NCI-H1417 treated with DMSO at 0.1 percent for 48 hours (cell line): ENCODE measurements at places on chromosomes 1 and 21.

DNA sequence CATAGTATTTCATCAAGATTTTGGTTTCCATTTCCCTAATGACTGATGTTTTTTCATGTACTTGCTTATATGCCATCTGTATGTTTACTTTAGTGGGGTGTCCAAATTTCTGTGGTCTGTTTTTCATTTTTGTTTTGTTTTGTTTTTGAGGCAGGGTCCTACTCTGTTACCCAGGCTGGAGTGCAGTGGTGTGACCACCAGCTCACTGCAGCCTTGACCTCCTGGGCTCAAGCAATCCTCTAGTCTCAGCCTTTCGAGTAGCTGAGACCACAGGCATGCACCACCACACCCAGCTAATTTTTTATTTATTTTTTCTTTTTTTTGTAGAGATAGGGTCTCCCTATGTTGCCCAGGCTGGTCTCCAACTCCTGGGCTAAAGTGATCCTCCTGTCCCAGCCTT is 378.0 kb upstream of the VAMP3 start:
- no peak for DNase-seq

GRCh38 chr21:37436174-37436573 is 69.6 kb downstream of the DYRK1A start:
- DNase-seq, result no peak

DNA sequence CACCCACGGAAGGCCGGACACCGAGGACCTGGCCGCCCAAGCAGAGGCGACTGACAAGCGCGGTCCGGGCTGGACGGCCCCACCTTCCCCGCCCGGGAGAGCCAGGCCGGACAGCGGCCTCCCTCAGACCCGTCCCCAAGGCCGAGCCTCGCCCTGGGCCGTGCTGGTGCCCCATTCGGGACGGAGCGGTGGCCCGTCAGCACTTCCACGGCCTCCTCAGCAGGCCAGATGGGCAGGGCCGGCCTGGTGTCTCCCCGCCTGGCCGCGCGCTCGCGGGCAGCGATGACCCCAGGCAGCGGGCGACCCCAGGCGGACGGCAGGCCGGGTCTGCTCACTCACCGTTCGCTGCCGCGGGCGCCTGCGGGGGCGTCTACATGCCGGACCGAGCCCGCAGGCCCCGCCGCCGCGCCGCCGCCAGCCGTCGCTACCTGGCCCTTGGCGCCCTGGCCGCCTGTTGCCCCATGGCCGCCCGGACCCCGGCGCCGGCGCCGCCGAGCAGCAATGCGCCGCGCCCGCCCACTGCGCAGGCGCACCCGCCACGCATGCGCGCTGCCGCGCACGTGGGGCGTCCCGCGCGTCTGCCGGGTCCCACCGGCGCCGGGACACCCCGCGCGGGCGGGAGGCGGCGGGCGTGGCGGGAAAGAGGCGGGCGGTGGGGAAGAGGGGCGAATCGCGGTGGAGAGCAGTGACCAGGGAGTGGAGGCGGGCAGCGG is at the start of gene NADK:
Gene NADK, minus strand, starts transcription at position 521 of the 713 bp plus-strand sequence. CDS start 13,064 bp downstream, outside the sequence.
- no peak for DNase-seq

DNA sequence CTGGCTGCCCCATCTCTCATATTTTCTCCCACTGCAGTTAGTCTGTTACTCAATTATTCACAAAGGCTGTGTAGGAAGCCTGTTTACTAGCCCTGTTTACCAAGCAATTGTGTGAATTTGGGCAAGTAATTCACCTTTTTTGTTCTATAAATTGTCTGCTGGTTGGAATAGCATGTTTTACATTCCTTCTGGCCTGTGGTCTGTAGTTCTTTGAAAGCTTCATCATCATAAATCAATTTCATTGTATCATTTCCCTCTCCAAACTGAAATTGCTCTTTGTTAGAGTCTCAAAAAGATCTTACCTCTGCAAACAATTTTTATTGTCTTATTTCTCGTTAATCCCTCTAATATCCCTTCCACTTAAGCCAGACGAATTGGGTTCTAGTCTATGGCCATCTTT is 1059.5 kb upstream of the ADGRL4 start:
- DNase-seq, result peak; percentile 71

DNA sequence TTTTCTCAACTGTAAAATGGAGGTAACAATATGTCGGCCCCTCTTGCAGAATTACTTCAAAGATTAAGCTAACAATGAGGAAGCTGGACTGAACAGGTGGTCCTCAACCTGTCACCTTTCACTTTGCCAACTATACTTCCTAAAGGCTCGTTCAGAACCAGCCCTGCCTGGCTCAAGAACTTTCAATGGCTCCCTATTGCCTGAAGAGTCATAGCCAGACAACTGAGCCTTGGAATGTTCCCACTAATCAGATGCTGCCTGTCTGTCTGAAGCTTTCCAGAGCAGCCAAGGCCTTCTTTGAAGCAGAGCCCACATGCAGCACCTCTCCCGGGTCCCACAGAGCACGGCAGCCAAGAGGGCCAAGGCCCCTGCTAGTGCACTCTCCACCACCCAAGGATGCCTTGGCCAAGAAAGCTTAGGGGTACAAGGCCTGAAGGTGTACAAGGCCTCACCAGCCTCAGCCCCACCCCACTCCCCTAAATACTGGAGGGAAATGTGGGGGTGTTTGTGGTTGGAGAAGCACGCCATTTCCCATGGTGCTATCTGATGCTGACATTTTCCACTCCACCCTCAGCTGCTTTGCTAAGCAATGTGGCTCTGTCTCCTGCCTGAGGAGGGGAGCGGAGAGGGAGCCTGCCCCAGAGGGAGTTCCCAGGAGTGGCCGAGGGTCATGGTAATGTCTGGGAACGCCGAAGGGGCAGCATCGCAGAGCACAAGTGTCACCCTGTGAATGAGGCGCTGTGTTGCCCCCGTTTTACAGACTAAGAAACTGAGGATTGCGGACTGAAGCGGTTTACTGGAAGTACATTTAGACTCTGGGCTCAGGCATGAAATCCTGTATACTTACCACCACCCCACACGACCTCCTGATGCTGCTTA is 8.2 kb upstream of the LAPTM5 start:
- no peak for DNase-seq

DNA sequence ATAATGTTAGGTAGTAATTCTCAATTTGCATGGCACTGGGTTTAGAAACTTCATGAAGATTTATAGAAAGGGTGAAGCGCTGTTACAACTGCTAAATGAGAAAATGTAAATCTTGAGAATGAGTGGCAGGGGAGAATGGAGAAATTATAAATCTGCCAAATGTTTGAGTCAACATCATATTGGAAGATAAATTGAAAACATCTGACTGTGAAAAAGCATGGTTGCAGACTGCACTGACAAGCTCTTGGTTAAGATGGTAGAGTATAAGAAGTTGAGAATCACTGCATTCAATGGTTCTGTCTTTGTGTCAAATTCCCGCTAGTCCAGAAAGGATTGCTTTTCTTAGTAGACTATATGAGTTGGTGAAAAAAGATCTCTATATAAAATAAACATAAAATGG is 113.3 kb upstream of the DUSP10 start:
- DNase-seq, result no peak

DNA sequence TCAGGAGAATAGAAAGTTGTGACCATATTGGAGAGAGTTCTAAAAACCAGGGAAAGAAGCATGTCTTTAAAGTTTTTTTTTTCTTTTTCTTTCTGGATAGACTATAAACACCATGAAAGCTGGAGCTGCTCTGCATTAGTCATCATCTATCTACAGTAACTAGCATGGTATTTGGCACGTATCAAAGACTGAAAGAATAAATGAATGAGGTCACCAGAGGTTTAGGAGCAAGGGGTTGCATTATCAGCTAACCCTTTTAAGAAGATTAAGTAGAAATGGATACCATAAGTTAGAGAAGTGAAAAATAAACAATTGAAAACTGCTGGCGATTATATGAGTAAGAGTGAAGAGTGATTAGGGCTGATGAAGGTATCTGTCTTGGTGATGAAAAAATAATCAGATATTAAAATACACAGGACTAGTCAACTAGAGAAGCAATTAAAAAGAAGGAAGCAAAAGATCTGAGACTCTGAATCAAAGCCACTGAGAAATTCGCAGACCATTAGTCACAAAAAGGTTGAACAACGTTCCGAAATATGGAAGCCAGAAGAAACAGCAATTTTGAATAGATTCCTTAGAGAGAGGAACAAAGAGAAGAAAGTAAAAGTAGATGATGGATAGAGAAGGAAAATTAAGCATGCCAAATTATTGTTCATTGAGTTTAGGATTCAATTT is 536.4 kb downstream of the DPYD start:
- no peak for DNase-seq

DNA sequence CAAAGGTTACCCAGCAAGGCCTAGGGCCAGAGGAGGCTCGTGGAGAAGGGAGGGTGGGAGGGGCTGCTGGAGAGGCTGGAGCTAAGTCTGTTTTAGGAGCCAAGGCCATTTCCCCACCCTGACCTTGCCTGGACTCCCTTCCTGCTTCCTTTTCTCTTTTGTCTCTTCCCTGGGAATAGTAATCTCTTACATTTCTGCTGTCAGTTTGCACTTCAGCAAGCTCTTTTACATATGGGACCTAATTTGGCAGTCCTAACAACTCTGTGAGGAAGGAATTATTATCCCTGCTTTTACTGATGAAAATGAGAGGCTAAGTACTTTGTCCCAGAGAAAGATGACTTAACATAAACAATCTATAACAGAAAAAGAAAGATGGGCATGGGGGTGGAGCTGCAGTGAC is 13.8 kb downstream of the OPTC start:
- no peak for DNase-seq

DNA sequence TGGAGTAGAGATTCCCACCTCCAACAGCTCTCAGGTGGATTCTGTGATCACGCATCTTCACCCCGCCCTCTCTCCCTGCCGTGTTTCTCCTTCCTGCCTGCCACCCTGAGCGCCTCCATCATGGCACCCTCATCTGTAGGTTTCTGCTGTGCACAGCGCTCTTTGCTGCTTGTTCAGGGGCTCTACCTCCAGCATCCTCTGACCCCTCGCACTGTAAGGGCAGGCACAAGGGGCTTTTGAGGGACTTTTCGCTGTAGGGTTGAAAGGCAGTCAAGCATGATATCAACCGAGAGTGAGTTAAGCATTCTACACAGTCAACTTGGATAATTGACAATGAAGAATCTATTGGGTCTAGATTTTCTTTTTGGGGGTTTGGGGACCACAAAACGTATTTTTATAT is 99.1 kb upstream of the GREM2 start:
- DNase-seq, result no peak

DNA sequence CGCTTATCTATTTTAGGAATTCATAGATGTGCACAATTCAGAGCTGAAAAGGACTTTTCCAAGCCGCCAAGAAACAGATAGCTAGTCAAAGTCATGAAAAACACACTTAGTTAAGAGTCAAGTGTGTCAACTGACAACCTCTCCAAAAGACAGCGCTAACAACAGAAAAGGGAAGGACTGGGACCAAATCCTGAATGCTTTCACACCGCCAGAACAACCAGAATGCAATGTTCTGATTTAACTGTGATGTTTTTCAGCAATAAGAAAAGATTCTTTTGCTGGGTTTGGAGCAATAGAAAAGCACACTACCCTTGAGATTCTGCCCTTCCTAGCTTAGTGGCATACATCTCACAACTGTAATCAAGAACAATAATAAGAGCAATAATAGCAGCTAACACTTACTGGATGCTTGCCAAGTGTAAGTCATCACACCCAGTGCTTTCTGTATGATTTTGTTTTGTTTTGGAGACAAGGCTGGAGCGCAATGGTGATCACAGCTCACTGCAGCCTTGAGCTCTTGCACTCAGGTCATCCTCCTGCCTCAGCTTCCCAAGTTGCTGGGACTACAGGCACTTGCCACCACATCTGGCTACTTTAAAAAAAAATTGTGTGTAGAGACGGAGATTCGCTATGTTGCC is 33.9 kb upstream of the SDC3 start:
- DNase-seq, result no peak

GRCh38 chr1:191905781-191906180 is 252.5 kb upstream of the RGS18 start:
- DNase-seq, result no peak

- no peak for DNase-seq
These were observed 26.8 kb upstream of the LRIF1 start for GRCh38 chr1:110990541-110990940.

DNA sequence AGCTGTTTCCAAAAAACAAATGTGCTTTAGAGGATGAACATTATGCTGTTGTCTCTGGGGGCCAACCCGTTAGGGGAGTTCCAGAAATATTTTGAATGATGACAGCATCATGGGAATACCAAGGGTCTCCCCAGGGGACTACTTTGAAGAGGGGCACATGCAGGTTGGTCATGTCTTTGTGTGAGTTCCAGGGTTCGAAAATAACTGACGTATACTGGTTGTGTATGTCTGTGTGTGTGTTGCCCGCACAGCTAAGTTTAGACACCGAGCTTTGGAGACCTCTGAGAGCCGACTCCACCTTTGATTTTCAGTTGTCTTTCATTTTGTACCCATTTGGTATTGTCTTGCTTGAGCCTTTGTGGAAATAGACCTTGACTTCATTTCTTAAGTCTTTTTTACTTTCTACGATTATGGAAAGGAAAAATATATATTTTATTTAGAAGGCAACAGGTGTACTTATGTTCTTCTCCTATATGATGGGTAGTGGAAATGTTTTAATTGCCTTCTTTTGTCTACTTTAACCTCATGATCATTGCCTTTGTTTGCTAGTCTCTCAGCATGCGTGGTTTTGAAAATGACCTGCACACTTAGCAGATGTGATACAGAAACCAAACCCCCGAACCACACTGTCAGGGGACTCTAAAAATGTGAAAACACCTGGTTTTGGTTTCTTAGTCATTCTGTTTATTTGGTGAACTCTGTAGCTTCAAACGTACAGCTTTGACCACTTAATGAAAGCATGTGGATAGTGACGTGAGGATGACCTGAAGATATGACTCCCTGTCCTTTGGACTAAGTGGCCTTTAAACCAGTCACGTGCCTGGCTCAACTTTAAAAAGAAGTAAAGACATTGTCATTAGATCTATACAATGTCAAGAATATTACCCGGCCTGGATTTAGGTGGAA is 56.5 kb downstream of the GALNT2 start:
- DNase-seq, result no peak

- no peak for DNase-seq
These were observed 6.2 kb downstream of the AKIRIN1 start for GRCh38 chr1:38997034-38997900.

DNA sequence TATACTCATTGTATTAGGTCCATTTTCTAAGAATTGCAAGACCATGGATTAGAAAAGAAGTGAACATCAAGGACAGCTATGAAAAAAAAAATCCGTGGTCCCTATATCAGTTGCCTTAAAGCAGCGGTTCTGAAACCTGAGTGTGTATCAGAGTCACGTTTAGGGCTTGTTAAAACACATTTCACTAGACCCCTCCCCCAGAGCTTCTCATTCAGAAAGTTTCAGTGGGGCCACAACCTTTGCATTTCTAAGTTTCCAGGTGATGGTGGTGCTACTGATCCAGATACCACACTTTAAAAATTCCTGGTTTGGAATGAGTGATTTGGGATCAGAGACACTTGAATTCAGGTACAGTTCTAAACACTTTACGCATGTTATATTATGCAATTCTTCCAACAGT is 96.1 kb upstream of the PRMT6 start:
- no peak for DNase-seq

DNA sequence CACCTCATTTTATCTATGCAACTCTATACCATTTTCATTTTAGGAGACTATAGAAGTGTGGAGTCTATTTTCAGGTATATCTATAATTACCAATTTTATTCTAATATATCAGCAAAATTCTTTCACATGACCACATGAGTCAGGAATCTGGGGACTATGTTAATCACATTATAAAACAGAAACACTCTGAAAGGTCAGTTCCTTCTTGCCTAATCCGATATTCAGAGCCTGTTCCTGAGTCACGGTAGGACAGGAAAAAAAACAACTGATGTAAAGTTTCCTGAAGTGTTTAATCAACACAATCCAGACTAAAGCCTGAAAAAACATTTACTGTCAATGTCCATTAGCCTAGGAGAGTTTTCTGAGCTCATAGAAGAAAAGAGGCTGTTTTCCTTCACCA is 1902.3 kb downstream of the NCAM2 start:
- DNase-seq, result no peak
